ENCODE measurements at places on chromosomes 12 and 14.

- DNase-seq, result no peak
These were observed 58.7 kb downstream of the SSH1 start for GRCh38 chr12:108798551-108799221.

DNA sequence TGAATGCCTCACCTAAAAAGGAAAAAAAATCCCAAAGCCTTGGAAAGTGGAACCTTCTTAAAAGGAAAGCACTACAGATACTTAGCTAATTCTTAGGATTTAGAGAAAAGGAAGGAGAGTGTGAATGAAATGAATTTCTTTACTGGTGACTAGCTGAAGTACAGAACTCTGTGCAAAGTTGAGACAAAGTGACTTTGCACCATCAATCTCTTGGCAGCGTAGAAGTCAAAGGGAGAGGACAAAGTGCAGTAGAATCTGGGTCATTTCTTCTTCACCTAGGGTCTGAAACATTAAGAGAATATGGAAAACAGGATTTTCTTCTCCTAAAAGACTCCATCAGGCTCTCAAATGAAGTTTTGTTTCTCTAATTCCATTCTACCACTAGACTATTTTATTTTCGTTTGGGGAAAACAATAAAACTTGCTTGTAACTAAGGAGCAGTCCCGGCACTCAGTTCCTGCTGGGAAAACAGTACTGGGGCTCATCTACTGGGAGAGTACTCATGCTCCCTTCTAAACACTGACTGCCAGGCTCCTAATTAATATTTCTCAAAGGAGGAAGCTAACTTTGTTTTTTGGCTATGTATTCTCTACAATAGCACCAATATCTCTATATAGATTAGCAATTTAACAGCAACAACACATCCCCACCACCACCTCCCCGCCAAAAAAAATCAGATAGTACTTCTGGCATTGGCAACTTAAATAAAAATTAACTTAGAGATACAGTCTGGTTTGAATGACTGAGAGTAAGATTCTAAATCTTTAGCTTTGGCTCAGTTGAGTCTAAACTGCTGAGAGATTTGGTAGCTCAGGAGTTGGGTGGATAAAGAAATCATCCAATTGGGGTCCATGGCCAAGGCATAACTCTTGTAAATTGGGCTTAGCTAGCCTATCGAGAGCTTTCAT lies 110.7 kb downstream of the SLC15A5 start:
- no peak for DNase-seq

DNA sequence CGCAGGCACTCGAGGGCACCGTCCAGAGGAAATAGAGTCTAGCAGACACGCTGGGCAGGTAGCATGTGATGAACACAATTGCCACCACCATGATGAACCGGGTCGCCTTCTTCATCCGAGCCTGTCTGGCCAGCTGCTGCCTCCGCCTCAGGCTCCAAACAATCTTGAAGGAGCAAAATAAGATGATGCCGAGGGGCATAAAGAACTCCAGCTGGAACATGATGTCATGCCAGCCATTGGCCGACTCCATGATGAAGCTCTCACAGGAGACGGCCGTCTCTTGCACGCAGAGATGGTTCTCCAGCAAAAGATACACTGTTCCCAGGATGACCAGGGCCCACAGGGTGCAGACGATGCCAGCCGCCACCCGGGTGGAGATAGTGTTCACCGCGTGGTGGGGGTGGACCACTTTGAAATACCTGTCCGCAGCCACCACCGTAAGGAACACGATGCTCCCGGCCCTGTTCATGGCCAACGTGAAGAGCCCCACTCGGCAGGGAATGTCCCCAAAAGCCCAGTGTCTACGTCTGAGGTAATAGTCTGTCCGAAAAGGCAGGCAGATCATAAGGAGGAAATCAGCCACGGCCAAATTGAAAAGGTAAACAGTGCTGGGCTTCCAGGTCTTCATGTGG lies 945 bp downstream of the HCAR1 start:
- DNase-seq, result no peak

DNA sequence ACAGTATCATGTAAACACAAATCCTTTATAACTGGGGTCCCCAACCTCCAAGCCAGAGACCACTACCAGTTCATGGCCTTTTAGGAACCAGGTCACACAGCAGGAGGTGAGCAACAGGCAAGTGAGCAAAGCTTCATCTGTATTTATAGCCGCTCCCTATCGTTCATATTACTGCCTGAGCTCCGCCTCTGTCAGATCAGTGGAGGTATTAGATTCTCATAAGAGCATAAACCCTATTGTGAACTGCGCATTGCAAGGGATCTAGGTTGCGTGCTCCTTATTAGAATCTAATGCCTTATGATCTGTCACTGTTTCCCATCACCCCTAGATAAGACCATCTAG lies 49.9 kb downstream of the LRP6 start:
- no peak for DNase-seq

DNA sequence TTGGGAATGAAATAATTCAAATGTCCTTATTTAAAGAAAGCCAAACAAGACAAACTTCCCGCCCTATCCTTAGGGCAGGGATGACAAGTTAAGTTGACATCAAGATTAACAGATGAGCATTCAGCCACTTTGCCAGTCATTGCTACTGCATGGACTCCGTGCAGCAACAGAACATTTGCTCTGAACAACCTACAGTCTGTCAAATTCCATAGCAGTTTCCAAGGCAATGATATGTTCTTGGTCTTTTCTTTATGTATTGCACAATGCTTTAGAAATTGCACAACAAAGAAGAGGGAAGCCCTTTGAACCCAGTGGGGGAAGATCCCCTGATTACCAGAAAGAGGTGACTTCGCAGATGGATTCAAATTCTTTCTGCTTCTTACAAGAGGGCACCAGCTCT lies 269.8 kb downstream of the BCAT1 start:
- DNase-seq, result no peak

- no peak for DNase-seq
These were observed 56.7 kb downstream of the FOXG1 start for GRCh38 chr14:28823245-28823644.

GRCh38 chr12:126397660-126398059 lies 1332.4 kb downstream of the AACS start:
- no peak for DNase-seq

DNA sequence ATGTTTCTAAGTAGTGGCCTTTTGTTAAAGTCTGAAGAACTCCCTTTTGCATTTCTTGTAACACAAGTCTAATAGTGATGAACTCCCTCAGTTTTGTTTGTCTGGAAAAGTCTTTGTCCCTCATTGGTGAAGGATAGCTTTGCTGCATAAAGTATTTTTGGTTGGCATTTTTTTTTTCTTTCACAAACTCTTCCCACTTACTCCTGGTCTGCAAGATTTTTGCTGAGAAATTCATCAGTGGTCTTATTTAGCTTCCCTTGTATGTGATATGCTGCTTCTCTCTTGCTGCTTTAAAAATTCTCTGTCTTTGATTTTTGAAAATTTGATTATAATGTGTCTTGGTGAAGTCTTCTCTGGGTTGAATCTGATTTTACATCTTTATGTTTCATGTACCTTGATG lies 22.7 kb downstream of the TRMT5 start:
- DNase-seq, result no peak

DNA sequence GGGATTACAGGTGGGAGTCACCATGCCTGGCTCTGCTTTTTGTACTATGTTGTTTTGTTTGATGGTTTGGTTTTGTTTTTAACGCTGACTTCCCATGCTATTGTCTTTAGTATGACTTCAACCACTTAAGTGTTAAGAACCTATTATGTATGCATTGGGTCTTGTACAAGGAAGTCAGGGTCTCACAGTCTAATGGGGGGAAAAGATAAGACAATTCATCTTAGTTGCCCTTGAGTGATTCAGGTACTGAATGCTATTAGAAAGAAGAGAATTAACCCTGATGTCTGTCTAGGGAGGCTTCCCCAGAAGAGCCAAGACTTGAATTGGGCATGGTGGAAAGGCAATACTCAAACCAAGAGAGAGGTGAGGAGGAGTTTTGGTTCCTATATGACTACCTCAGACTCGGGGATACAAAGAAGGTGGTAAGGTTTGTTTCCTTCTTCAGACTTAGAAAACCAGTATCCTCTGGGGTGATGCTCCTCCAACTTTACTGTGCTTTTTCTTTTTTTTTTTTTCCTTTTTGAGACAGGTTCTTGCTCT lies 64.6 kb downstream of the SUSD6 start:
- no peak for DNase-seq

GRCh38 chr12:41287500-41288141 lies 99.5 kb downstream of the PDZRN4 start:
- no peak for DNase-seq

GRCh38 chr12:76455582-76456345 lies 103.8 kb downstream of the OSBPL8 start:
- DNase-seq, result no peak

GRCh38 chr14:52876311-52876710 lies 74.5 kb downstream of the FERMT2 start:
- no peak for DNase-seq

GRCh38 chr14:92677087-92677668 lies 71.2 kb downstream of the LGMN start:
- DNase-seq, result peak; percentile 57

GRCh38 chr14:39339003-39339402 lies 93.2 kb downstream of the FBXO33 start:
- no peak for DNase-seq

DNA sequence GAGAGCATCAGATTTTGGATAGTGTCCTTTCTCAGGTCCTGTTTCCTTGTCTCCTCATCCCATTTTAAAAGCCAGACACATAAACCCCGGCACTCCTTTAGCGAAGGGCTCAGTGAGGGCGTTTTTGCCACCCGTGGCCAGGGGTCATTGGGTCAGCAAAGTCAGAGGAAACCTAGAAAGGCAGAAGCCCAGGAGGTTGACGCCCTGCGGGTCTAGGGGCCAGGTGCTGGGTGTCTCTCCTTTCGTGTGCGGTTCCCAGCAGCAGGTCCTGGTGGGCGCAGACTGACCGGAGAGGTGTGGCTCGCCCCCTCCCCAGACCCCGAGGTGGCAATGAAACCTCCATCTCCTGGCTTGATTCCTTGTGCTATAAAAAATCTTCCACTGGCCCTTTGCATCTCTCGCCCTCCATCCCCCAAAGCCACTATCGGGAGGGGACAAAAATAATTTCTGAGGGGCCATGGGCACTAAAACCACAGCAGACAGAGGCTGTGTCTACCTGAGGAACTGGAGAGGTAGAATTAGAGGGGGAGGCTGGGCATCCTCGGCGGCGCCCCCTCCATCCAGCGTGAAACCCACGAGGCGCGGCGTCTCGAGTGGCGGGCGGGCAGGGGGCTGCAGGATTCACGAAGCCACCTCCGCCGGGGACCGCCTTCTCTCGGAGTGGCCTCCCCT lies 858 bp upstream of the FRMD6 start:
- DNase-seq, result no peak

DNA sequence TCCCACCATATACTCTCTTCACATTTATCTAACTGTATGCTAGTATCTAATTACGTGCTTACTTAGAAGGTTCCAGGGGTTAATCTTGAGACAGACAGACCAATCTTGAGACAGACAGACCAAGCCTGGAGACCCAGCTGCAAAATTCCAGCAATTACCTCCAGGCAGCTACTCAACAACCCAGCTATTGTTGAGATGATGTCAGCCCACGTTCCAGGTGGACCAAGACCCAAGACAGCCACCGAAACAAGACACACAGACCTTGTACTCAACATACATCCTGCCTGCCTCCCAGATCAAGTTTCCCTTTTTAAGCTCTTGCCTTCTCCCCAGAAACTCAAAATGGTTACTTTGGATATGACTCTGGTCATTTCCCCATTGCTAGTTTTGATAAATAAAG lies 64.9 kb upstream of the VASH1 start:
- DNase-seq, result no peak

- DNase-seq, result no peak
These were observed 412.7 kb upstream of the SEL1L start for GRCh38 chr14:81946375-81946774.

DNA sequence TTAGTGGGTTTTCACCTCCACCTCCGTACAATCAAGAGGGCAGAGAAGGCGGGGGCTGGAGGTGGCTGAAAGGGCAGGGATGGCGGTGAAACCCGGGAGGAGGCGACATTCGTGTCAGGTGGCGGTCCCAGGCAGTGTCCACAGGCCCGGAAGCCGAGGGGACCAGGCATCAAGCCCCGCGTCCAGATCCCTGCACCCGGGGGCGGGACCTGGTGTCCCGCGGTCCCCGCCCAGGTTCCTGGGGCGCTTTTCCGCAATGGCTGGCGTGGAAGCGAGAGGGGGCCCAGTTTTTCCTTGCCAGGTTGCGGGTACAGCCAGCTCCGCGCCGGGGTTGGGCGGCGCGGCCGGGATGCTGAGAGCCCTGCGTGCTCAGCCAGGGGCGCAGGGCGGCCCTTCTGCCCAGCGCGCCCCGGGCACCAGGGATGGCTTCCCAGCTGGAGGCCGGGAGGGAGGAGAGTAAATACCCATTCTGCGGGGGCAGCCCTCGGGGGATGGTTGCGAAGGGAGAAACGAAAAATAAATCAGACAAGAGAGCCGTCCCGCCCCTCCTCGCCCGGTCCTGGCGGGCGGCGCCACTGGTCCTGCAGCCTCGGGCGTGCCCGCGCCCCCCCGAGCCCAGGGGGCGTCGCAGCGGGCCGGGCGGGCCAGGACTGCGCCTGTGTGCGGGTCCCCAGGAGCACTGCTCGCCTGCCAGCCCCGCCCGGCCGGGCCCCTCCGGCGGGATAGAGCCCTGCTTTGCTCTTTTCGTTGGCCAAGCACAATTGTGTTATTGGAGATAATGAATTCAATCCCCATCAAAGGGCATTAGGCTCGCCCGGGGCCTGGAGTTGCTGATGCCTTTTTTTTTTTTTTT lies 11.5 kb downstream of the FOXA1 start:
- DNase-seq, result no peak

- DNase-seq, result no peak
These were observed 15.5 kb downstream of the EID3 start for GRCh38 chr12:104319028-104319427.

- DNase-seq, result no peak
These were observed 18.2 kb downstream of the PDE6H start for GRCh38 chr12:14991069-14991468.

DNA sequence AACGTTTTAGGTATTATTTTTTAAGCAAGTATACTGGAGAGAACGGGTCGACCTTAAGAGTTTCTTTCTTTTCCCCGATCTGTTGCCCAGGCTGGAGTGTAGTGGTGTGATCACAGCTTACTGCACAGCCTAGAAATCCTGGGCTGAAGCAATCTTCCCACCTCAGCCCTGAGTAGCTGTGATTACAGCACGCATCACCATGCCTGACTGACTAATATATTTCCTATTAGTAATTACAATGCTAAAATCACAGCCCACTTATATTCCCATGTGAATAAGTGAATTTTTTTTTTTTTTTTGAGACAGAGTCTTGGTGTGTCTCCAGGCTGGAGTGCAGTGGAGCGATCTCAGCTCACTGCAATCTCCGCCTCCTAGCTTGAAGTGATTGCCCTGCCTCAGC lies 50.4 kb downstream of the DICER1 start:
- no peak for DNase-seq

GRCh38 chr12:946212-946611 lies 3.3 kb downstream of the RAD52 start:
- no peak for DNase-seq

DNA sequence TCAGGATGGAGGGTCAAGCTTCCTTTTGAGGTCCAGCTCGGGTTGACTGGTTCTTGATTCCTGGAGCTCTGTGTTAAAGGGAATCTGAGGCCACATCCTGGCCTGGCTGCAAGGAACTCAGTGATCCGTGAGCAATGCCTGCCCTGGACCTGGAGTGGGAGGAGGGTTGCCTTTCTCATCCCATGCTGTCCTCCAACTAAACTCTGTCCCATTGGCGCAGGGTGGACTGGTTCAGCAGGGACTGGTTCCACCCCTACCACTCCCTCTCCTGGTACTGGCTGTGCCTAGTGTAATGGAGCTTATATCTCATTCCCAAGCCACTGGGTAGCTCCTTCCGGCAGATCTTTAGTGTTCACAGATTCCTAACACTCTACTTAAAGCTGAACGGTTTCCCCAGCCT lies 3.9 kb upstream of the CMKLR1 start:
- DNase-seq, result no peak
